ENCODE measurements at places on chromosomes 16 and 17. TPM values are rescaled to one million over a fixed set of nuclear protein-coding genes. Genes with fewer than 3 reads are reported as not detected.

DNA sequence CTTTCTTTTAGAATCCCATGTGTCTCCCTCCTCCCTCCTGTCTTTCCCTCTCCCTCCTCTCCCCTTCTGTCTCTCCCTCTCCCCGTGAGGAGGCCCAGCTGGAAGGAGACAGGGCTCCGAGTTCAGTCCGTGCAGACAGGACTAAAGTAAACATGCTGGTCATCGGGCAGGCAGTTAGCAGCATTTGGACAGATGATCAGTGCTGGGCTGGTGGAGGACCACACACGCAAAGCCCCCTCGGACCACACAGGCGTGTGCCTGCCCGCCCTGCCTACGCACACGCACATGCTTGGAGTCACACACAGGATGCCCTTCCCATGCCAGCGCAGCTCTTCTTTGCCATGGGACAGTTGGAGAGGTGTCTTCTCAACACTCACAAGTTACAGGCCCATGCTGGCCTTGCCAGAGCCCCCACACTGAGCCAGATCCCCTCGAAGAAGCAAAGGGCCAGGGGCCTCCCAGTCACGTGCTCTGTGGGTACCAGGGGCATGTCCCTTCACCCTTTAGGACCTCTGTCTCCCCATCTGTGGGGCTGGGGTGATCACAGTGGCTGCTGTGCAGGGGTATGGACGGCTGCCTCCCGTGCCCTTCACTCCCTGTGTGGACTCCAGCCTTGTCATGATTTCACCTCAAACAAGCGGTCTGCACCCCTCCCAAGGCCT lies 215.7 kb upstream of the FOXF1 start:
- DNase-seq = no peak

- DNase-seq = peak; percentile 23
Measured at GRCh38 chr17:82272495-82273326, 789 bp downstream of the CSNK1D start.

DNA sequence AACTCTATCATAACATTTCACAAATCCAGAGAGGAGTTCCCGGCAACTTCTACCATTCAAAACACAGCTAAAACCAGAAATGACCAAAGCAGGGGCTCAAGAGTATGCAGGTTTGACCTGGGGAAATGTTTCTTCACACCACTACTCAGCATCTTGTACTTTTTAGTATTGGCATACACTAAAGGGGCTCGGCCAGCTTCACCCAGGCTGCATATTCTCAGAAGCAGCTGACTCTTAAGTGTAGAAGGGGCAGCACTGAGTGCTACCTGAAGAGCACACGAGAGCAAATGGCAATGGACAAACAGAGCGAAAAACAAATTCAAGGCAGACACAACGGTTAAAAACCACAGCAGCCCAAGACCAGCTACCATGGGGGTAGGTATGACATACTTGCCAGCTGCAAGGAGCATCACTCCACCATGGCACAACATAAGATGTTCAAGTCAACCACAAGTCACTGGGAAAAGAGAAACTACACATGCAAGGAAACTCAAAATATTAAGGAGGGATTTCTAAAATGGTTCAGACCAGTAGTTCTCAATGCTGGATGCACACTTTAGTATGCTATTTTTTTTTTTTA lies 34.4 kb downstream of the N4BP1 start:
- DNase-seq = no peak

- DNase-seq = no peak
Measured at GRCh38 chr17:78241277-78242023, 10.0 kb downstream of the TMEM235 start.

DNA sequence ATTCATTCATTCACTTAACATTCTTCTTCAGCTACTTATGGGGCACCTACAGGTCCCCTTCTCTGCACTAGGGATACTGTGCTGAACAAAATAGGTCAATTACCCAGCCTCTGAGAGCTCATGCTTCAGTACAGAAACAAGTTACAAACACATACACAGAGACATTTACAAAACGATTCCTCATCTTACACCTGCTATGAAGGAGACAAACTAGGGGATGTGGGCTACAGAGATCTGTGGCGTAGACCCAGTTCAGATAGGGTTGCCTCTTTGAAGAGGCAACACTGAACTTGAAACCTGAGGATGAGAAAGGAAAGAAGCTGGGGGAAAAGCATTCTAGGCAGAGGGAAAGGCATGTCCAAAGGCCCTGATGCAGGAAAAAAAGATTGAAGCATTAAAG lies 5.2 kb downstream of the IL21R start:
- DNase-seq = no peak

DNA sequence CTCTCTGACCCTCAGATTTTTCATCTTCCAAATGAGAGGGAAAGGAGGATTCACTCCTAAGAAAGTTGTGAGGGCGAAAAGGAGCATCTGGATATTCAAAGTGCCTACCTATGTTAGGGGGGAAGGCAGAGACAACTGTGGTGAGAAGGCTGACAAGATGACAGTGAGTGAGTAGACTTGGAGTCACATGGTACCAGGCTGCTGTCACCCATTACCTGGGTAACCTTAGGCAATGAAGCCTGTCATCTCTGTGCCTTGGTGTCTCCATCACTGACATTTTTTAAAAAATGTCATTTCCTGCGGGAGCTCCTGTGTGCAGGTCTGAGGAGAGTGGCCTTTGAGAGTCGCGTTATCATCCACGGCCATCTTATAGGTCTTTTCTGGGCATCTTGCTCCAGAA lies 124.0 kb downstream of the MAF start:
- DNase-seq = no peak

GRCh38 chr17:74413491-74413890 lies 18.4 kb upstream of the GPRC5C start:
- DNase-seq = no peak

- no peak for DNase-seq
Measured at GRCh38 chr16:5776876-5777275, 679.3 kb upstream of the EEF2KMT start.

- no peak for DNase-seq
Measured at GRCh38 chr16:13439766-13440165, 480.2 kb upstream of the ERCC4 start.

- no peak for DNase-seq
Measured at GRCh38 chr16:55513616-55514015, 4.7 kb downstream of the LPCAT2 start.

- DNase-seq = peak; percentile 27
Measured at GRCh38 chr17:32928586-32929535, 908 bp downstream of the TMEM98 start.

DNA sequence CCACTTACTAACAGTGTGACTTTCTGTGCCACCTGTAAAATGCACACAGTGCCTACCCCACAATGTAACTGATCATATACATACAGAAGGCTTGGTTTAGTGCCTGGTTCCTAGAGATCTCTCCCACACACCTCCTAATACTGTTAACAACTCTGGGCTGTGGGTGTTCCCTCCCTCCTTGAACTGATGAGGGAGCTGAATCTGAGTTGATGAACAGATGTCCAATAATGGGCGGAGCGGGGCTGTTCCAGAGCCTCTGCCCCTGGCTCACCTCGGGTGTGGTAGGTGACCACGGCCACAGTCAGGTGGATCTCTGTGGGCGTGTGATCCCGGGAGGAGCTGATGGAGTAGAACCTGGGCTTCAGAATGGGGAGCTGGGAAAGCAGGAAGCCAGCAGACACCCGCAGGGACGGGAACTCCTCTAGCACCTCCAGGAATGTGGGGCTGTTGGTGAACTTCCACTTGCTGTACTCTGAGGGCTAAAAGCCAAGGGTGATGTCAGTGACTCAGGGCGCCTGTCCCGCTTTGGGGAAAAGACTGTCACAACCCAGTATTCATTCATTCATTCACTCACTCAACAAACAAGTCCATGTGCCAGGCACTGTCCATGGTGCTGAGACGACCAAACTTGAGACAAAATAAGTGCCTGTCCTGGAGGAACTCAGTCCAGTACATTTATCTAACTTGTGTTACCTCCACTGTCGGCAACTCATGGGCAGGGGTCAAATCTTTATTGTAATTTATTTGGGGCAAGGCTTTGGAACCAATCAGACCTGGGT lies 37.6 kb downstream of the NOS2 start:
- DNase-seq = no peak

DNA sequence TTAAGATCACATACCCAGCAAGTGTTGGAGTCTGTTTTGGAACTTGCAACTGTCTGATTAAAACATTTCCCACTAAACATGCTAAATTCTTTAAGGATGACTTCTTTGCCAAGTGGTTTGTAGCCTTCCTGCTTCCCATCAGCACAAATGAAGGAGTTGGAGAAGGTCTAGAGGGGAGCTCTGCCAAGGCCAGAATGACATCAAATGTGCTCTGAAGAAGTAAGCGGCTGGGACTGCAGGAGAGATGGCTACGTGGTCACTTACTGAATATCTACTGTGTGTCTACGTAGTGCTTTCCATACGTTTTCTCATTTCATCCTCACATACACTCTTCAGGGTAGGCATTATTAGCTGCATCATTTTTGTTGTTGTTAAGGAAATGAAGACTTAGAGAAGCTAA lies 135.7 kb upstream of the NLRP1 start:
- DNase-seq = no peak

DNA sequence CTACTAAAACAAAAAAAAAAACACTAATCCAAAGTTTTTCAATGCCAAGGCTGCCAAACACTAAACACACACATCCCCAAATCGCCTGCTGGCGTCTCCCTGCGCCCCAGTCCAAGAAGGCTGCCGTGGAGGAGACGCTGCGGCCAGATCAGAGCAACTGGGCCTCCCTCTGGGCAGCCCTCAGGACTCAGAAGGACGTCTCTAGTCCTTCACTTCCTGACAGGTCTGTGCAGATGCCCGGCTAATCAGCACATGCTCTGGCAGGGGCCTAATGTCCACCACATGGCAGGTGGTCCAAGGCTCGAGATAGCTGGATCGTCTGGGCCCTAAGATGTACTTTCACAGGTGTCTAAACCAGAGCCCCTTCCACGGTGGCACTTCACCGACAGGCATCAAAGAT lies 2.7 kb downstream of the SLC38A10 start:
- DNase-seq = no peak

DNA sequence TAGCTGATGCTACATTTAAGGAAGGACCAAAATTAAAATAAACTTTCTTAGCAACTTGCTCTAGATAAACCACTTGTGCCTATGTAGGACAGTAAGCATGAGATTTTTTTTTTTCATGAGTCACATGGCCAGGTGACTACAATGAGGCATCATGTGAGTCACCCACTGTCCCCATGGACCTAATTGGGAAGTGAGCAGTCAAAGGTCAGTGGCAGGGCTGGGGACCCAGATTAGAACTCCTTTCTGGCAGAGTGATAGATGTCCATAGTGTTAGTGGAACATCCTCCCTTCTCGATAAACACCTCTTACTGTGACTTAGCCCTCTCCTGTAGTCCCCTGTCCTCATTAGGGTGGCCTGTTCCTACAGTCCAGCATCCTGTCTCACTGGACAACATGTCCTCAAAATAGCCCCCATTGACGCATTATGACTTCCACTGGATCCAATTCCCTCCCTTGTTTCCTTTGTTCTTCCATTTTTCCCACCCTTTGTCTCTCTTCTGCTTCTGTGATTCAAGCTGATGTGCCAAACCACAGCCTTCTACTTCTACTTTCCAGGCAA lies 12.4 kb downstream of the ITGB3 start:
- DNase-seq = no peak

DNA sequence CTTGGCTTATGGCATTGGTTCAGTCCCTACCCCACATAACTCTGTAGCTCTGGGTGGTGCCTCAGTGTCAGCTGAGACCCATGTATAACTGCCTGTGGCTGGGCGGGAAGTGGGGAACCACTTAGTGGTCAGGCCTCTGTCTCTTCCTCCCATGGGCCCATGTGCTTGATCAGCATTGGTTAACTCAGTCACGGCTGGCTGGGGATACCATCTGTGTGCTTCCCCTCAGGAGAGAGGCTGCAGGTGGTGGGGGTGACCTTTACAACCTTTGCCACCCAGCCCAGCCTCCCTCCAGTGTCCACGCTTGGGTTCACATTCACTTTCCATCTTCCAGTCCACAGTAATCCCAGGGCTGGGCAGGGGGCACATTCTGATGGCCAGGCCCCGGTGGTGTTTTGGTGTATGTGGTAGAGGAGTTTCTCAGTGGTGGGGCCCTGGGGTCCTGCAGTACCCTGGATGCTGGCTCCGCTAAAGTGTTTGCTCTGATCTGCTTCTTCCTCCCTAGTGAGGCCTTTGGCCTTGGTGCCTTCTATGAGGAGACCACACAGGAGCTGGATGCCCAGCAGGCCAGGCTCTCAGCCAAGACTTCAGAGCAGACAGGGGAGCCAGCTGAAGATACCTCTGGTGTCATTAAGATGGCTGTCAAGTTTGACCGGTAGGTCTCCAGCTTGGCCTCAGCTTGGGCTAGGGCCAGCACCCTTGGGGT lies 10.2 kb upstream of the NFATC3 start:
- DNase-seq = no peak

GRCh38 chr17:73833775-73834488 lies 189.7 kb upstream of the SDK2 start:
- DNase-seq = no peak

- no peak for DNase-seq
Measured at GRCh38 chr17:59337741-59338299, 6.4 kb downstream of the YPEL2 start.

DNA sequence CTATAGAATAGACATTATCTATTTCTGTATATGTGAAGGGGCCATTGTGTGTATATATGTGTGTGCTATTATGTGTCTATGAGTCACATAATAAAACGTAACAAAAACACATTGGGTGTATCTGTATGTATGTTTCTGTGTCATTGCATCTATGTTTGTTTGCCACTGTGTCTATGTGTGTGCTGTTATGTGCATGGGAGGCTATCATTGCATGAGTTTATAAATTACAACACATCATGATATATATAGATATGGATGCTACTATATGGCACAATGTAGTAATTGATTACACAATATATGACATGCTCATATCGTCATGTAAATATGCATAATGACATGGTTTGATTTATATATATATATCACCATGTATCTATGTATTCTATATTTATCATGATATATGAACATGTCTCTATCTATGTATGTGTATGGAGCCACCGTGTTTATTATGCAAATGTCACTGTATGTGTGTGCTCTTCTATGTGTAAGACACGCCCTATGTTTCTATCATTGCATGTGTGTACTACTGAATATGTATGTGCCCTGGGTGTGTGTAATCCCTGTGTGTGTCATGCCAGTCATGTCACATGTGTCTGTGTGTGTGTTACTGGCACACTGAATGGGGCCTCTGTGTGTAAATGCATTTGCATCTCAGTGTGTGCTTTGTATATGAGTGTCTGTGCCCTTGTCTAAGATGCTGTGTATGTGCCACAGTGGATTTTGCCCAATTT lies 1.4 kb upstream of the TSPOAP1 start:
- no peak for DNase-seq

DNA sequence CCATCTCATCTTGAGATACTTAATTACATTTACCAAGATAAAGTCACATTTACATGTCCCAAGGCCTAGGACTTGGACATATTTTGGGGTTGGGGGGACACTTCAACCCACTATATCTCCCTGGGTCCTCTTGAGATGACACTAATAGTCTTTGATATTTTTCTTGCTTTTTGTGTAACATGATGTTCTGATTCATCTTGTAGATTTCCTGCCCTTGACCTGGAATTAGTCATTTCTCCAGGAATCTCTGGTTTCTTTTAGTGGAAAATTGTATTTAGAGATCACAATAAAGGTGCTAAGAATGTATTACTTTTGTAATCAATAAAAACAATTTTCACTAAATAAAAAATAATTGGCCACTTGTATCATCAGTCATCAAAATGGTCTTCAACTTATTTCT lies 157.3 kb downstream of the VPS53 start:
- DNase-seq = no peak

NTN3 gene
- 4.8 TPM for total RNA-seq

ADAD2 gene
- not detected for total RNA-seq

HOXB7 gene
- 11.4 TPM for total RNA-seq

CAPN15 gene
- total RNA-seq = 56.9 TPM

C16orf89 gene
- total RNA-seq = not detected

KRTAP4-12 gene
- total RNA-seq = not detected

TLCD3B gene
- 15.3 TPM for total RNA-seq

RTN4RL1 gene
- 0.47 TPM for total RNA-seq

PDIA2 gene
- 2.1 TPM for total RNA-seq

CES3 gene
- total RNA-seq = 2.4 TPM

KRTAP4-4 gene
- not detected for total RNA-seq
